EH (cell line): ENCODE measurements at places on chromosomes 6 and 20.
A peak's percentile ranks its signal among the peaks of the same experiment; 100 is the strongest.

DNA sequence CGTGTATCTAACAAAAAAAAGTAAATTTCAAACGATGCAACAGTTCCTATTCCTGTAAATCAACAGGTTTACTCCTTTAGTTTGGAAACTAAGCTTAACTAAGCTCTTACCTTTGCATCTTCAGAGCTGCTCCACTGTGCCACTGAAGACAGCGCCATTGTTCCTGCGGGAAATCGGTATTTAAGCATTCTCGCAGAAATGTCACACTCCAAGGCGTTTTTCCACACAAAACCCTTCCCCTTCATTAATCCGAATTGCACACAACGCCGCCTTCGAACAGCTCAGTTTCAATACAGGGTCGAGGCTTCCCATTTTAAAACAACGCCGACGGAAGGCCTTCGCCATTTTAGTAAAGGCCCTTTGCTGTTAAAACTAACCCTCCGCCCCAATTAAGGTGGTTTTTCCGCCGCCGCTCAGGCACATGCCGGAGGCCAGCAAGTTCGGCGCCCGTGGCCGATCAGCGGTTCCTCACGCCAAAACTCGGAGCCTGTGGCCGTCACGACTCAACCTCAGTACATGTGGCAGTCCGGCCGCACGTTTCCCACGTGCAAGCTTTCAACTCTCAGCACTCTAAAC lies 35.4 kb upstream of the SYNCRIP start:
- DNase-seq = no peak

DNA sequence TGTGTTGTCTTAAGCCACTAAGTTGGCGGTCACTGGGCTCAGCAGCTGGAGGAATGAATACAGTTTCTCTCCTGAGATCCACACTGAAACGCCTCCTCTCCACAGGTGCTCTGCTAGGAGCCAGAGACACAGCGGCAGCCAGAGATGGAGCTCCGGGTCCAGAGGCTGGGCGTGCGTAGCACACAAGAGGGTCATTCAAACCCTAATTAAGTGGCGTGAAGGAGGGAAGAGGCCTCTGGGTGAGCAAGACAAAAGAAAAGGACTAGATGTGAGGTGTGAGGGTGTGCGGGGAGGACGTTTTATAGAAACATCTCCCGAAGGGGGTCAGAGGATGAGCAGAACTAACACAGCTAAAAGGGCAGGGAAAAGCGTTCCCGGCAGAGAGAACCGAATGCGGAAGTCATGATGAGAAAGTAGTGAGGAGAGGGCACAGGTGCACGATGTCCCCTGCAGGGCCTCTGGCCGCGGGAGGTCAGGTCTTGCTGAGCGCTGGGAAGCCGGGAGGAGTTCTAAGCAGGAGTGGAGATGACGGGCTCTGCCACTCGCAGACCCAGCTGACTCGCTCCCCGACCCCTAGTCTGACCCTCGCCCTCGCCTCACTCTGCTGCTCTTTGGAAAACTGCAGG lies 54.4 kb downstream of the BMP7 start:
- no peak for DNase-seq

GRCh38 chr6:160765412-160765811 lies 63.4 kb downstream of the PLG start:
- DNase-seq = no peak

GRCh38 chr6:118660218-118660569 lies 8.8 kb upstream of the CEP85L start:
- DNase-seq = peak; percentile 18

DNA sequence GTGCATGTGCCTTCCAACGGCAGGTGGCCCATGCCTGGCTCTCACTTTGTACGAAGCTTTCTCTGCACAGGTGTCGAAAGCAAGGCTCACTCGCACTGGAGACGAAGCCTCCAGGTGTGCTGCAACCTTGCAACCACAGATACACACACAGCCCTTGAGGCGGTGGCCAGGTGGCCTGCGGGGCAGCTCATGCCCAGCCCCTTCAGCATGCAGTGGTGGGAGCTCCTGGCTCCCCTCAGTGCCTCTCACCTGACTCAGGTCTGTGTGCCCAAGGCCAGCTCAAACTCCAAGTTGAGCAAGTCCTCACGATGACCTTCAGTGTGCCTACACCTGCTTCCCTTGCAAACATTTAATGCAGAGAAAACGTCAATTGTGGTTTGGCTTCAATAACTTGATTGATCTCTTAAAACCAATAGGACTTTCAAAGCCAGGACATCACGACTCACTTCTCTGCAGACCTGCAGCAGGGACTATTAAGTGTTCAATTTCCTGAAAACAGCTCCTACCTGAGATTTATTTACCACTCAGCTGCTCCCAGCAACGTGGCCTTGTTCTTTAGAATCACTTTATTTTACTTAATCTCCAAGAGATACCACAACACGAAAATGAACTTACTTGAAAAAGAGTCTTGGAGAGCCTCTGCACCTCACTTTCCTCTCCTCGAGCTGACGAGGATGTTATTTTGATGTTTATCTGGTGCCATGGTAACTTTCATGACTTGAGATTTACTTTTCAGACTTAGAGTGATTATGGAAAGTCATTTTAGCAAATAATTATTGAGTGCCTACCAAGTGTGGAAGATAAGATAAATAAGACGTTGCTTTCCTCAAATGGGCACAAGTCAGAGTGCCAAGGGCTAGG lies 86.3 kb downstream of the SLC22A23 start:
- no peak for DNase-seq

GRCh38 chr20:53870426-53871315 lies 199.7 kb downstream of the BCAS1 start:
- no peak for DNase-seq

- DNase-seq = no peak
These were observed 24.4 kb upstream of the PRND start for GRCh38 chr20:4697189-4697830.

GRCh38 chr6:122347751-122348150 lies 51.7 kb upstream of the HSF2 start:
- DNase-seq = no peak

DNA sequence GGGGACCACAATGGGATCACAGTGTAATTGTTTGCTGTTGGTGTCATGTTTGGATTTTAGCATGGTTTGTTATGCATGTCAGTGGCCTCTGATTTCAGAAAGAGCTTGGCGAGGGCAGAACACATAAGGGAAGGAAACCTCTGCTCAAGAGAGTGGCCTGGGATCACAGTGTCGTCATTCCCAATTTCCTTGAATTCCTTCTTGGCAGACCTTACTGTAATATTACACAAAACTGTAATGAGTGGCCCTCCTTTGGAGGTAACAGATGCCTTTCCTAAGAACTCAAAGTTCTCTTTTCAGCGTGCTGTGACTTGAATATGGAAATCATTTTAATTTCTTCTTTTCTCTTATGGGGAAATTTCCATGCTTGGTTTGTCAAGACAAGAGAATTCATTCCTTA lies 46.9 kb downstream of the JAG1 start:
- peak; percentile 25 for DNase-seq

DNA sequence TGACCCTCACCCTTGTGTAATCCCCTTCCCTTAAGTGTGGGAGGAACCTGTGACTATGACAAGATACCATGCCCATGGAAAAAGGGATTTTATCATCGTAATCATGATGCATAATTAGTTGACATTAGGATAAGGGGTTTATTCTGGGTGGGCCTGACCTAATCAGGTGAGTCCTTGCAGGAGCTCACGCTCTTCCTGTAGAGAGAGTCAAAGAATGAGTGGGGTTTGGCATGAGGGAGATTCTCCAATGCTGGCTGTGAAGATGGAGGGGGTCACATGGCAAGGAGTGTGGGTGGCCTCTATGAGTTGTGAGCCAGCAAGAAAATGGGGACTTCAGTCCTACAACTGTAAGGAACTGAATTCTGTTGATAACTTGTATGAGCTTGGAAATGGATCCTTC lies 342.0 kb upstream of the TSHZ2 start:
- DNase-seq = no peak

DNA sequence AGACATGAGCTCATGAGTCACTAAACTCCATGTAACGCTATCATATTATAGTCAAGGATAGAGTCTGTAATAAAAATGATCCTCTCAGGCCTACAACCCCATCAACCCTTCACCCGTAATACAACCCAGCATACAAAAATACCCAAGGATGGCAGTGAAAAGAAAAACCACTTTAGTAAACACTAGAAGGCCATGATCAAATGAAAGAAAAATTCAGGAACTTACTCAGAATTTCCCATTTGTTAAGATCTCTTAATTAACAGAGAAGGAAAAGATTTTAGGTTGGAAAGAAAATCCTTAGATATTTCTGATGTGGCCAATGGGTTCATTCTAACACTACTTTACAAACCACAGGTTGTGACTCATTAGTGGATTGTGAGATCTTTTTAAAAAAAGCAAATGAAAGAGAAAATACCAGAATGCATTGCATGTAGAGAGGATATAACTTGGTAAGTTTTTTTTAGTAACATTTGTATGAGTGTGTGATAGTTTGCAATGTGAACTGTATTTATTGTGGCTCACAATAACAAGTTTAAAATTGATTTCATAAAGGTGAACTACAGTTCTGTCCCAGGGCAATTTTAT lies 8.0 kb upstream of the UBE2J1 start:
- DNase-seq = peak; percentile 89

DNA sequence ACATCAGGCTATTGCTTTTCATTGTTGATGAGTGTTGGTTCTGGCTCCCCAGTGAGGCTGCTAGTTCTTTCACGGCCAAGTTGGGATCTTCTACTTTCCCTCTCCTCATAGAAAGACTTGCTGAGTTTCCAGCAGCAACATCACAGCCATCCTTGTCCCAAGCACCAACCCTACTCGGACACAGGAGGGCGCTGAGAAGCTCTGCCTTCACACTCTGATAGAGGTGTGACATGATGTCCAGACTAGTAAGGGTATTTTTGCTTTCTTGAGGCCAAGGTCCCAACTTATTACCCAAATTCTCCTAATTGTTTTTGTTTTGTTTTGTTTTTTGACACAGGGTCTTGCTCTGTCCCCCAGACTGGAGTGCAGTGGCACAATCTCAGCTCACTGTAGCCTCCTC lies 3.0 kb upstream of the GCM1 start:
- peak; percentile 32 for DNase-seq

DNA sequence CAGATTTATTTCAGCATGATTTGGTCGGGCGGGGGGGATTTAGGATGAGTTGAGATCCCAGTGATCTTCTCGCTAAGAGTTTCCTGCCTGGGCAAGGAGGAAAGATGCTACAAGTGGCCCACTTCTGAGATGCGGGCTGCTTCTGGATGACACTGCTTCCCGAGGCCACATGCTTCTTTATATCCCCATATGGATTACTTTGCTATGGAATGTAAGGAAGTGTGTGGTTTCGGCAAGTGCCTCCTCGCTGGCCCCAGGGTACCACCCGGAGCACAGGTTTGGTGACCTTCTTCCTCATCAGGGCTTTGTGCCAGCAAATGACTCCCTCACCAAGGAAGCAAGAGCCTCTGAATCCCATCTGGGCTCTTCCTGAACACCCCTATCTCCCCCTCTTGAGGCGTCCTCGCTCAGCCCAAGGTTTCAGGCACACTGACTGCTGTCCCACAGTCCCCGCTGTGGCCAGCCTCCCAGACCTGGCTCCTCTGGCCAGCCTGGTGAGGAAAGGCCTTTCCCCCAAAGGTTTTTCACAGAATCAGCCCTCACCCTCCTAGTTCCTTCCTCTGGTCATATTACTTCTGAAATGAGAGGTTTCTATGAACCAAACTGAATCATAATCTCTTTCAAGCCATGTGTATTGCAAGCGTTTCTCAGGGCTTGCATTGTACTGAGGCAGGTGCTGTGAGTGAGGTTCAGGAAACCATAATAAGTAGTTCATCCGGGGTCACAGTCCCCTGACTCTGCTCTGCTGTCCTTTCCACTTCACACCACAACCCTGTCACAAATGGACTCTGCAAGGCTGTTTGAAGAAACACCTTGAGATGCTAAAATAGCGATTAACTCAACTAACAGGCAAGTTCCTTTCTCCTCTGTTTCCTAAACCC lies 41.7 kb upstream of the IL17A start:
- no peak for DNase-seq

- peak; percentile 62 for DNase-seq
These were observed 1.2 kb downstream of the DCBLD1 start for GRCh38 chr6:117483645-117484016.

- no peak for DNase-seq
These were observed 5.5 kb downstream of the PNLDC1 start for GRCh38 chr6:159805440-159806020.

DNA sequence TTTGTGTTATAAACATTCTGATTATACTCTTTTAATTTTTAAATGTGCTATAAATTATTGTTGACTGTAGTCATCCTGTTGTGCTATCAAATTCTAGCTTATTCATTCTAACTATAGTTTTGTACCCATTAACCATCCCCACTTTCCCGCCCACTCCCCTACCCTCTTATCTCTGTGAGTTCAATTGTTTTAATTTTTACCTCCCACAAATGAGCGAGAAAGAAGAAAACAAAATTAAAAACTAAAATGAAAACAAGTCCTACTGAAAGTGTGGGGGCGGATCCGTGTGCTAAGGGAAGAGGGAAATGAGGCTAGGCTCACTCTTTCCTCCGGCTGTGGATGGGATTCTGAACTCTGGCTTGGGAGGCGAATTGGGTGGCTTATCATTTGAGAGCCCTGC lies 6.6 kb upstream of the ZNF831 start:
- DNase-seq = no peak

- peak; percentile 58 for DNase-seq
These were observed at the start of gene STMND1 for GRCh38 chr6:17101422-17102257. Gene STMND1, plus strand, starts transcription at chr6:17102050. Its CDS starts 208 bp downstream, at chr6:17102258.

DNA sequence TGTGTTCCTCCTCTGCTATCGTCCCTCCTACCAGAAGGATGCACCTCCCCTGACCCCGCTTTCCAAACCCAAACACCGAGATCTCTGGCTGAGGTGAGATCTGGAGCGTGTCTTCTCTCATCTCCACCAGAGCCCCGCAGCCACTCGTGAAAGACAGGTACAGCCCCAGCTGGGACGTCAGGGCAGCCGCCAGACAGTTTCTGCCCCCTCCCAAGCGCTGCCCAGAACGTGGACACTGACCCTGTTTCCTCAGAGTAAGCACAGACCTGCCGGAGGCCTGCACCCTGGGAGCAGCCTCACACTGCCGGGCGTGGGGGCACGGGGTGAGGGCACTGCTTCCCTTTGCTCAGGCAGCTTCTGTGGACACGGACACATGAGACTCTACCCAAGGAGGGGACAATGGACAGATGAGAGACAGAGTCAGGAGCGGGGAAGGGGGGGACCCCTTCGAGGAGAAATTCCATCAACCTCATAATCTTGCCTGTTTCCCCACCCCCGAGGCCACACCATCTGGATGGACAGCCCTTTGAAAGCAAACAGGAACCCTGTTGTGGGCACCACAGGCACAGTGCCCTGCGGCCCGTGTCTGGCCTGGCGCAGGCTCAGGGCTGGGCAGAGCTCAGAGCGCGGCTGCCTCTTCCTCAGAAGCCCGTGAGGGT lies 210.6 kb downstream of the DLL1 start:
- DNase-seq = no peak

GRCh38 chr6:157586088-157586414 lies 205.1 kb downstream of the ZDHHC14 start:
- no peak for DNase-seq

- DNase-seq = no peak
These were observed 18.2 kb downstream of the SCGN start for GRCh38 chr6:25670208-25670607.

GRCh38 chr6:127366282-127367022 lies 23.0 kb upstream of the ECHDC1 start:
- peak; percentile 99 for DNase-seq

DNA sequence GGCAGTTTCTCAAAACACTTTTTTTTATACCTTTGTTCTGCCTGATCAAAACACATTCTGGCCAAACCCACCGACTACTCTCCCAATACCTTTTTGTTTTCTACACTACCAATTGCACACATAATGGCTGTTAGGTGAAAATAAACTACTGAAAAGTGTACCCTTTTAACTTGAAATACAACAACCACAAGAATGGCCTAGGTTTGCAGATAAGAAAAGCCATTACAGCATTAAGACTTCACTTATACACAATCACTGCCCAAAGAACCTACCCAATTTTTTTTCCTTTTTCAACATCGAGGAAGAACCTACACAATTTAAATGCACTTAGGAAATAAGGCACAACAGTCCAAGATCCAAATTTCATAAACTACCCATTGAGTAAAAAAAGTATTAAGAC lies 1.8 kb downstream of the SEC63 start:
- DNase-seq = no peak
